Epithelial cell of proximal tubule (primary cell): ENCODE measurements at places on chromosomes 5 and 9. TPM values are rescaled to one million over a fixed set of nuclear protein-coding genes. Genes with fewer than 3 reads are reported as not detected.
A peak's percentile ranks its signal among the peaks of the same experiment; 100 is the strongest.

GRCh38 chr5:34709861-34710673 lies 53.9 kb downstream of the RAI14 start:
- peak; percentile 86 for DNase-seq

The PCDHB10 gene
- total RNA-seq: under 0.01 TPM in 1 of 2 replicates, not detected in the other

- no peak for DNase-seq
These were observed 90.4 kb upstream of the KLF9 start for GRCh38 chr9:70504834-70505233.

DNA sequence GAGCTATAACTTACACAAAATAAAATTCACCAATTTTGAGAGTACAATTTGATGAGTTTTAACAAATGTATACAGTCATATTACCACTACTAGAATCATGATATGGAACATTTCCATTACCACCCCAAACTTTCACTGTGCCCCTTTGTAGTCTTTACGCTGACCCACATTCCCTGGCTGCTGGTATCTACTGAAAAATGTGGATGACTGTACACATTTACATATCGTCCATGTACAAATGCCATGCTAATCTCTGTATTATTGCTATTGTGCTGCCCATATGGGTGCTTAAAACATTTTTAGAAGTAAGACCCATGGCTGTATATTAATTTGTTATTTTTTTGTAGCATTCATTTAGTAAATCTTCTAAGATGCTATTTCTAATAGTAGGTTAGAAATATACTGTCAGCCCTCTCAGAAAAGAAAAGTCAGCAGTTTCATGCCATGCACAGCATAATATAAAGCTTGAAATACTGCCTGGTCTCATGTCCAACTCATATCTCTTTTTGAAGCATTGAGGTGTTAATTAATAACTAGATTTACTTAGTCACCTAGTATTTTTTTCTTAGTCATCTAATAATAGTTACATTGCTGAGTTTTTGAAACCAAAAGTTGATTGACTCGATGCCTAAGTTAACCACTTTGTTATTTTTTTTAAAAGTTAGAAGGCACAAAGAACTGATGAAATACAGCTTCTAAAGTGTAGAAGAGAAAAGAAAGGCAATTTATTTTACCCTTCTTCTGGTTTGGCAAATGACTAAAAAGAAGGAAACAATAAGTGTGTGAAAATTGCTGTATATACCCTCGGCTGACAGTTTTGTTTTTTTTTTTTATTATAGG lies 188.3 kb upstream of the MEF2C start:
- DNase-seq: no peak

The ZNF782 gene
- 3.9 and 5.1 TPM in 2 replicates for total RNA-seq

GRCh38 chr9:37029776-37030610 lies 4.1 kb downstream of the PAX5 start:
- DNase-seq: no peak

DNA sequence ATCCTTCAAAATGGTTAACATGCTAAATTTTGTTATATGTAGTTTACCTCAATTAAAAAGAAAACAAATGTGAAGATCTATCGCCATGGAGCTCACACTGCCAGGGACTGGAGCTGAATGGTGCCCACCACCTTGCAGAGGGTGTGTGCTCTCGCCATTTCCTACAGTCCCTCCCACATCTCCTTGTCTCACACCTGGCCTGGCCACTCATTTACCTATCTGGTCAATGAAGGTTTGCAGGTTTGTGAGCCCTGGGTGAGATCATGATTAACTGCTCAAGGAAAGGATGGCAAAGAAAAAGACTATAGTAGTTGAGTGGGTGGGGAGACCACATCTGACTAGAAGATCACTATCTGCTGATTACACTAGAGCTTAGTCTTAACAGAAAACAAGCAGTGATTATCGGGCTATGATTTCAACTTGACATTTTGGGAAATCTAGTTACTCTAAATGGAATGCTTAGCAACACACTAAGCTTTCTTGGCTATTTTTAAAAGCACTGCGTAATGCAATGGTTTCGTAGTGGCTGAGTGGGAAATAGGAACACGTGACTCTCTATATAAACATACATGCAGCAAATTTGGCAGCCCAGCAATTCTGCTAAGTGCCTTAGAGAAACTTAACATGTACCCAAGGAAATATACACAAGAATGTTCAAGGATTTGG lies 27.3 kb downstream of the PUM3 start:
- DNase-seq: peak; percentile 26

- no peak for DNase-seq
These were observed 63.7 kb downstream of the LMX1B start for GRCh38 chr9:126677188-126678084.

DNA sequence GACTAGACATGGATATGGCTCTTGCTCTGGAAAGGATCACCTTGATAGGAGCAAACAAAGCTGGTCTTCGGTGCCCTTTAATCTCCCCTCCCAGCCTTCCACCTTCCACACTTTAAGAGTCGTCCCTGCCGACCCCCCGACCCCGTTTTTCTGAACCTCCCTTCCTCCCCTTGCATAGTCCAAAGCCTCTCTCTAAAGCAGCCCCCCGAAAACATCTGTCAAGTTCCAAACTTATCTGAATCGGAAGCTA lies 423 bp upstream of the NUP214 start:
- DNase-seq: no peak

The ABCA2 gene
- 3.0 and 7.6 TPM in 2 replicates for total RNA-seq

DNA sequence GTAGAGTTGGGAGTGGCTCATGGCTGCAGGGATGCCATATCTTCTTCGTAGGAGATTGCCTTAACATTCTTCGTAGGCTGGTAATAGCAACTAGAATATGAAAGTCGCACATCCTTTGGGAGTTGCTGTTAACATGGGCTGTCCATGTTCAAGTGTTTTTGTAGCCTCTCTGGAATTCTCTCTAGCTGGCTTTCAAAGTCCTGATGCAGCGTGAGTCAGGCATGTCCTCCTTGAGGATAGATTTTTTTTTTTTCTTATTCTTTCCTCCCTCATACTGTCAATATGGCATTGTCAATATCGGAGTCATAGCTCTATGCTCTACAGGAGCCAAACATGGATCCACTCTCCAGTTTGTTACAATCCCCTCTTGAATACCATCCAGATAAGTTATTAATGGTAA lies 494.8 kb upstream of the WWC1 start:
- DNase-seq: no peak

The GARIN3 gene
- total RNA-seq: not detected in 2 replicates

- DNase-seq: no peak
These were observed 23.5 kb upstream of the ENHO start for GRCh38 chr9:34546102-34546833.

The LCN15 gene
- total RNA-seq: not detected in 2 replicates

DNA sequence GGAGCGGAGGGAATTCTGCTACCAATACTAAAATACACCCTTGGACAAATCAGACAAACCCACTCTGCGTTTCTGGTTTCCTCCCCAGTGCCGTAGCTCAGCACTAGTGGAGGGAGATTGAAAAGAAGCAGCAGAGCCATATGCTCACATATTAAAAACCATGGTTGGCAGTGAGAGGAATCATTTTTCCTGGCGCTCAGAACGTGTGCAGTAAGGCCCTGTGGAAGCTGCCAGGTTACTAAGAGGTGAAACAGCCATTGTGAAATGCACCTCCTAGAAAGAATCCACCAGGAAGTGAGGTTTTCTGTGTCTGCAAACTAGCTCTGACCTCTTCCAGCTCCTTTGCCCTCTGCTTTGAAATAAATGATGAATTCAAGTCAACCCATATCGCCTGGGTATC lies 177.2 kb downstream of the ERCC6L2 start:
- DNase-seq: no peak

The AGXT2 gene
- not detected in 2 replicates for total RNA-seq

The MYMK gene
- not detected in 2 replicates for total RNA-seq

DNA sequence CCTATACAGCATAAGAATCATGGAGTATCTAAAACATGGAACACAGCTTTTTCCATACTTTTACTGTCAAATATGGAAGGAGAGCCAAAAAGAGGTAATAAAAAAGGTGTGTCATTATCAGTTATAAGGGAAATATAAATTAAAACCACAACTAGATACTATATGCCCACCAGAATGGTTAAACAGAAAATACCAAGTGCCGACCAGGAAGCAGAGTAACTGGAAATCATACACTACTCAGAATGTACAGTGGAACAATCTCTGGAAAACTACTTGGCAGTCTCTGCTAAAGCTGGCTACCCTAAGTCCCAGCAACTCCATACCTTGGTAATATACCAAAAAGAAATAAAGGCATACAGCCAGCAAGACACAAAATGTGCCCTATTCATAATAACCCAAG lies 2.4 kb downstream of the PAIP1 start:
- no peak for DNase-seq

DNA sequence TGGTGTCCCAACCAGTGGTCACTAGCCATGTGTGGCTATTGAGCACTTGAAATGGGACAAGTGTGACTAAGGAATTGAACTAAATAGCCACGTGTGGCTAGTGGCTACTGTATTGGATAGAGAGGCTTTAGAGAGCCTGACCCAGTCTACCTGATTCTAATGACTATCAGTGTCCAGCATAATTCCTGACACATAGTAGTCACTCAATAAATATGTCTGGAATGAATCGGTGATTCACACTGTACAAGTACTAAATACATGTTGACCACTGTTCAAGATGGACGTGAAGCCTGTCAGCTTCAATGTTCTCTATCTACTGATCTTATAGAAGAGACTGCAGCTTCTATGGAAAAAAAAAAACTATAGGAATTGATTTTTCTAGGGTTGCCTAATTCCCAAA lies 57.7 kb upstream of the MAST4 start:
- no peak for DNase-seq

- DNase-seq: no peak
These were observed 161.3 kb downstream of the SNCAIP start for GRCh38 chr5:122473138-122473843.
